ENCODE measurements at places on chromosomes 7 and 10.
A peak's percentile ranks its signal among the peaks of the same experiment; 100 is the strongest.

DNA sequence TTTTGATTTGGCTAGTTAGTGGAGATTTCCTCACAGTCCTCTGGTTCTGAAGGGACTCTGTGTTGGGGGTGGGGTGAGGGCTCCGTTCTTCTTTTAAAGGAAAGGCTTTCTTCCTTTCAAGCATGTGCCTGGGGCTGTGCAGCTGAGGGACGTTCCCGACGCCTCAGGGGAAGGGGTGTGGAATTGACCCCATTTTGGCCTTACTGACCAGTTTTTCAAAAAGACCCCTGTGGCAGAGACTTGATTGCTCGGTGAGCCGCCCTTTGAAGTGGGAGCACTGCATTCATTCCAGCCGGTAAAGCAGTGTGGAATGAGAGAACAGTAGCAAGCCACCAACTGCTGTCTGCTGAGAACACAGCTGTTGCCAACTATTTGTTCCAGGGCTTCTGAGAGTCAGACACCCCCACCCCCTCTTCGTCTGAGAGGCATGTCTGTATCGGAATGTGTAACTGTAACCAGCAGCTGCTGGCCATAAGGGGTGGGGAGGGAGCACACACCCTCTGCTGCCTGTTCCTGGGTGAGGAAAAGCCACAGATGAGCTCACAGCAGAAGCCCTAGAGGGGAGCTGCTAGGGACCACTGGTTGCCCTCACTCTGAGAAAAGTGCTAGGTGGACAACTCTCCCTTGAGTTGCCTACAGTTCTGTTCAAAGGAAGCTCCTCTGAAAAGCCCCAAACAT is 33.2 kb downstream of the WBP1L start:
- DNase-seq: no peak

GRCh38 chr7:32958046-32959025 is 1.1 kb downstream of the FKBP9 start:
- DNase-seq: peak; percentile 63

GRCh38 chr7:20350518-20350951 is 19.8 kb downstream of the ITGB8 start:
- no peak for DNase-seq

- no peak for DNase-seq
Observed at GRCh38 chr10:102691285-102692066, 22.7 kb downstream of the ARL3 start.

GRCh38 chr7:50502001-50502684 is 52.0 kb upstream of the FIGNL1 start:
- no peak for DNase-seq

DNA sequence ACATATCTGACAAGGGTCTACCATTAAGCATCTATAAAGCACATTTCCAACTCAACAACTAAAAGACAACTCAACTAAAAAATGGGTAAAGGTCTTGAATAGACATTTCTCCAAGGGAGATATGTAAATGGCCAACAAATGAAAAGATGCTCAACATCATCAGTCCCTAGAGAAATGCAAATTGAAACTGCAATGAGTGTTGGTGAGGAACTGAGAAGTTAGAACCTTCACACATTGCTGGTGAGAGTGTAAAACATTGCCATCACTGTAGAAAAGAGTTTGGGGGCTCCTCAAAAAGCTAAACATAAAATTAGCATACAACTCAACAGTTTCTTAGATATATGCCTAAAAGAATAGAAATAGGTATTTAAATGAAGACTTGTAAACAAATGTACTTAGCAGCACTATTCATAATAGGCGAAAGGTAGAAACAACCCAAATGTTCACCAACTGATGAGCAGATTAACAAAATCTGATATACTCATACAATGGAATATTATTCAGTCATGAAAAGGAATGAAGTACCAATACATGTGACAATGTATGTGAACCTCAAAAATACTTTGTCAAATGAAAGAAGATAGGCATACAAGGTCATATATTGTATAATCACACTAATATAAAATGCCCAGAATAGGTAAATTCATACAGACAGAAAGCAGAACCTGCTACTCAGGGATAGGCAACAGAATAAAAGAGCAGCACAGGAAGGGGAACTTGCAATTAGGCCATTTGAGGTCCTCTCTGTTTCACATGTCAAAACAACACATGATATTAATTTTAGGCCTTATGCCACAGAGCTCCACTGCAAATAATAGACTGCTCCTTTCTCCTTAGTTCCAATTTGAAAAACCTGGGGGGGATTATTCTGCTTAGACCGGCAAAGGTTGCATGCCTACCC is 10.6 kb upstream of the LRRC72 start:
- no peak for DNase-seq

- DNase-seq: no peak
Observed at GRCh38 chr7:95840953-95841950, 68.9 kb downstream of the DYNC1I1 start.

DNA sequence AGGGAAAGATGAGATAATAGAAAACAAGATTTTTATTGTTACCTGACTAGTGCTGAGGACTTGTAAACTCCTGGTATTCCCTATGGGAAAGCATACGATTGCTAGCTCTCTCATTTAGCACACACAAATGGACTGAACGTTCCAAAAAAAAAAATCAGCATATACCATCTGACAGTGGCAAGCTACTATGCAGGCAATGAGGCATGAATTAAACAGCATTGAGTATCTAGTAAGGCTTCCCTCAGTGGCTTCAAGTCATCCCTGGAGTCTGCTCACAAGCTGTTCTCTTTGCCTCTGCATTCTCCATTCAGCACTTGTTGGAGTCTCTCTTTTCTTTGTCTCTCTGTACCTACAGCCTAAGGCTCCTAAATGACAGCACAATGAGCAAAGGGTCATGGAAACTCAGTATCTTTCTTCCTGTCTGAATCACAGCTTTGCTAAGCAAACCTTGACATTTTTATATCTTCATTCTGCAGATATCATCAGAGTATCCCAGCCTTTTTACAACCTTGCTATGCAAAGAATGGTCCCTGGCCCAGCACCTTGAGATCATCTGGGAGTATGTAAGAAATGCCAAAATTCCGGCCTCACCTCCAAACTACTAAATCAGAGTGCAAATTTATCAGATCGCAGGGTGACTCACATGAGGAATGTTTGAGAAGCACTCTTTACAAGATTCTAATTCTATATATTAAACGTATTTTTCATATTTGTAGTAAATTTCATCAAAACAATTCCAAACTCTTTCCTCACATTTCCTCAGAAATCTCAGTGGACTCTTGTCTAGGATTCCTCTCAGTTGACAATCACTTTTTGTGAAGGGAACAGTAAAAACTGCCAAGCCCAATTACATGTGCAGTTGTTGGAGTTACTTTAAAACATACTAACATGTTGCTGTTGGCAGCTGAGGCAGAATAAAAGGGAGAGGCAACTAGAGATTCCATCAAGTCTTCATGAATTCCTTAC is 10.8 kb upstream of the LIPA start:
- no peak for DNase-seq

DNA sequence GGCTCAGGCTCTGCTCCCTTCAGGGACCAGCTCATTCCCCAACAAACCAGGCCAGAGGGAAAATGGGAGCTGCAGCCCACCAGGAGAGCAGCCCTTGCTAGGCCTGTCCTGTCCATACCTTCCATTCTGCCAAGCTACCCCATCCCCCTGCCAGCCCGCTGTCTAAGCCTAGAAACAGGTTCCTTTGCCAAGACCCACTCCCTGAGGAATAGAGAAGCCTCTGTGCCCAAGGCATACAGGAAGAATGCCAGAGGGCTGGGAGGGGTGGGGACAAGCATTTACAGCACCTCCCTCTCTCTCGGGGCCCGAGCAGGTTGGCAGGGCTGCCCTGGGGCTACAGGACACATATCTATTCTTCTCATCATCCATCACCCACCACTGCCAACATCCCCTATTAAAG is 178.3 kb downstream of the GRID1 start:
- DNase-seq: no peak

GRCh38 chr10:111872591-111872990 is 311.0 kb downstream of the GPAM start:
- DNase-seq: no peak

GRCh38 chr7:153087498-153087897 is 327.9 kb downstream of the ACTR3B start:
- DNase-seq: no peak

DNA sequence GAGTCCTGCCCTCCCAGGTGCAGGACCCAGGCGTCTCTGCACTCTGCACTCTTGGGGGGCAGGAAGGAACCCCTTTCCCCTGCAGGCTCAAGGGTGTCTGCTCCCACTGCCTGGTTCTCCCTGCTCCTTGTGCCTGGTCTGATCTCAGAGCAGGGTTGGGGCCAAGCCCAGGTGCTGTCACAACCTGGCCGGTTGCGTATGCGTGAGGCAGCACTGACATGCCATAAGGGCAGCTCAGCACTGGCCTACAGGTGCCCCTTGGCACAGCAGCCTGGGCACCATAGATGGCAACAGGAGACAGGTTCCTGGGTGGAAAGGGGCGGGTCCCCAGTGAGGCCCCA is 33.2 kb downstream of the DKK1 start:
- DNase-seq: no peak

GRCh38 chr7:143239813-143240212 is 18.0 kb downstream of the TAS2R40 start:
- DNase-seq: no peak

GRCh38 chr10:88896372-88896993 is 16.4 kb downstream of the STAMBPL1 start:
- no peak for DNase-seq

DNA sequence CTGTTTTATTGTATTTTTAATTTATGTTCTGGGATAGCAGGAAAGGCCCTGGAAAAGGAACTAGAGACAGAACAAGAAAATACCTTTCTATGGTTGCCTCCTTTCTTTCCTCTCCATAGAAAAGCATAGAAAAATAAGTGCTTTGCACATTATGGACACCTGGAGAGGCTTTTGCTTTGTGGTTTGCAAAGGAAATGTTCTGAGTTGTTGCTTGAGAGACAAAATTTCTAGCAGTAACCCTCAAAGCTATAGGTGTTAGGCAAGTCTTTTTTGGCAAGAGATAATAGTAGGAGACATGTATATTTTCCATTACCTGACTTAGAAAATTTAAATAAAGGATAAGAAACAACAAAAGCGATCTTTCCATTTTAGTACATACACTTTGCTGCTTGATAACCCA is 378.6 kb upstream of the PRKCQ start:
- no peak for DNase-seq

DNA sequence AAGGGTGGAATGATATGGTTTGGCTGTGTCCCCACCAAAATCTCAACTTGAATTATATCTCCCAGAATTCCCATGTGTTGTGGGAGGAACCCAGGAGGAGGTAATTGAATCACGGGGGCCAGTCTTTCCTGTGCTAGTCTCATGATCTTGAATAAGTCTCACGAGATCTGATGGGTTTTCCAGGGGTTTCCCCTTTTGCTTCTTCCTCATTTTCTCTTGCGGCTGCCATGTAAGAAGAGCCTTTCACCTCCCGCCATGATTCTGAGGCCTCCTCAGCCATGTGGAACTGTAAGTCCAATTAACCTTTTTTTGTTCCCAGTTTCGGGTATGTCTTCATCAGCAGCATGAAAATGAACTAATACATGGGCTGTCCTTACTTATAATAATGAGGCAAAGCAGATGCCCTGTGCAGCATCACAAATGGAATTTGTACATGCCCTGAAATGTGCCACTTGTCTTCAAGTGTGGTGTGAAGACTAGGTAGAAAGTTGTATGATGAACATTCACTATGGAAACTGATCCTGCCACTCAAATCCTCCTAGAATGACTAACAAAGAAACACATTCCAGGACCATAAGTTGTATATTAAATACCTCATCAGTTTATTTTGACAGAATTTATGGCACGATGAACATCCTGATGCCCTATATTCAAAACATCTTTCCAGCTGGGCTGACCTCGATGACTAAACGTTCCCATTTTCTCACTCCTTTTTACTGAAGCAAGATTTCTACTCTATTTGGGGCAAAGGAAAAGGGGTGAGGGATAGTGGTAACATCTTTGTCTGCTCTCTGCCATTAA is 122.8 kb upstream of the CTTNBP2 start:
- DNase-seq: no peak

DNA sequence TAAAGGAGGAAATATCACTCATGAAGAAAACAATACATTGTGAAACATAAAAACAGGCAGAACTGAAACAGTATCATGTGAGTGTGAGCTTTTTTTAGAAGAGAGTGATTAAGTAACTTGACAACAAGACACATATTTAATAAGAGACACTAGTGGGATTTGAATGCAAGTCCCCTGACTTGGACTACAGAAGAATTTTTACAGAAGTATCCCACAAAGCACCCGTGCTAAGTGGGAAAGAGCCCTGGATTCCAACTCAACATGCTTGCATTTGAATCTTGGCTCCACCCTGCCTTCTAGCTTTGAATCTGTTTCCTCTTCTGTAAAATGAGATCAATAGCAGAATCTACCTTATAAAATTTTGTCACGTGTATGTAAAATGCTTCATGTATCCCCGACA is 166.2 kb downstream of the ZNF365 start:
- DNase-seq: no peak

- DNase-seq: no peak
Observed at GRCh38 chr10:101672536-101672935, 22.4 kb downstream of the FBXW4 start.

Data from NCI-H526 treated with DMSO at 0.1 percent for 48 hours (cell line).